MM.1S (cell line): ENCODE measurements at places on chromosomes 2 and 18.

GRCh38 chr2:73705091-73705490 lies 32.1 kb downstream of the TPRKB start:
- DNase-seq, result no peak

GRCh38 chr2:127954857-127955256 lies 69.1 kb upstream of the AMMECR1L start:
- DNase-seq, result no peak

- DNase-seq, result no peak
Observed at GRCh38 chr2:164664070-164664469, 42.8 kb upstream of the GRB14 start.

DNA sequence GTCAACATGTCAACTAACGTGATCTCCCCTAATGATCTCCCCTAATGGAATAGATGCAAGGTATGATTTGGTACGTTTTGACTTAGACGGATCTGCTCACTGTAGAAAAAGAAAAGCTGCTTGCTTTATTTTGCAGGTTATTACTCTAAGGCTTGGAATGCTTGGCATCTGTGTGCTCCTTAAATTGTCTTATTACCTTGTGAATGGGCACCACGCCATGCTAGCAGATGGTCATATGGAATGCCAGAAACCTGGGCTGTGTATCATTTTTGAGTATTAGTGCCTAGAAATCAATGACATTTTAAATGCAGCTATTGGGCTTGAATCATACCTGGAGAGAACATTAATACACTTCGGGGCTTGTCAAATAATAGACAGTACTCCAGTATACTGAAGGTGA lies 16.5 kb upstream of the FIGN start:
- no peak for DNase-seq
